Activated CD4-positive, alpha-beta T cell treated with anti-CD3 and anti-CD28 coated beads, Interleukin-2, Interleukin-4, amounts not matched to agents 100 ng/mL and 50 ng/mL, durations not matched to agents 16 hours and 8 hours (primary cell): ENCODE measurements at places on chromosomes 12 and 14.

GRCh38 chr14:64684091-64684490, 20.1 kb upstream of the PLEKHG3 start:
- DNase-seq, result no peak

DNA sequence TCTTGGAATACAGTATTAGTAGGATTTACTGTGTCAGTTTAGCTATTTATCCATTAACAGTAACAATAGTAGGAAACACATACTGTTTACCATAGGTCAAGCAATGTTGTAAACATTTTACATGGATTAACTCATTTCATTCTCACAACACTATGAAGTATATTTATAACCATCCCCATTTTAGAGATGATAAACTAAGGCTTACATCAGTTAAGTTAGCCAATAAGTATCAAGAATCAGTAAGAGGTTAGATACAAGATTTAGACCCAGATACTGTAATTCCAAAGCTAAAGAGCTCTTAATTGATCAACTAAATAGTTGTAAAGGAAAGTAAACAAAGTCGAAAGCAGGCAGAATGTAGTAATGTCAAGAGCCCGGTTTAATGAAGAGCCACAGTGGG, 1.1 kb downstream of the SYNJ2BP start:
- no peak for DNase-seq

- no peak for DNase-seq
Measured at GRCh38 chr12:15752785-15753184, 36.4 kb downstream of the EPS8 start.

DNA sequence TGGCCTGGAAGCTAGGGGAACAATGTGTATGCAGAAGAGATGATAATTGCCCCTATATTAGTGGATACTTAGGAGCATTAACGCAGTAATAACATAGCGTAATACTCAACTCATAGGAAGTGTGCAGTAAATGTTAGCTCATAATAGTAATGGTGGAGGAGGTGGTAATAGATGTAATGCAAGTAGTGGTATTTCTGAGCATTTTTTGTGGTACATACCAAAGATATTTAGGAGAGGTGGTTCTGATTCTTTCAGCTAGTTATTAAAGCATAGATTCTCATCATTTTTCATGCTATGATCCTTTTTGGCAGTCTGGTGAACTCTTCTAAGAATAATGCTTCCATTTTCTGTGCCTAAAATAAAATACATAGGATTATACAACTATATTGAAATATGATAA, 233.1 kb downstream of the PTPRO start:
- no peak for DNase-seq

- DNase-seq, result no peak
Measured at GRCh38 chr12:66838366-66838765, 159.5 kb upstream of the GRIP1 start.

- DNase-seq, result no peak
Measured at GRCh38 chr12:40238979-40239378, 14.2 kb downstream of the LRRK2 start.

DNA sequence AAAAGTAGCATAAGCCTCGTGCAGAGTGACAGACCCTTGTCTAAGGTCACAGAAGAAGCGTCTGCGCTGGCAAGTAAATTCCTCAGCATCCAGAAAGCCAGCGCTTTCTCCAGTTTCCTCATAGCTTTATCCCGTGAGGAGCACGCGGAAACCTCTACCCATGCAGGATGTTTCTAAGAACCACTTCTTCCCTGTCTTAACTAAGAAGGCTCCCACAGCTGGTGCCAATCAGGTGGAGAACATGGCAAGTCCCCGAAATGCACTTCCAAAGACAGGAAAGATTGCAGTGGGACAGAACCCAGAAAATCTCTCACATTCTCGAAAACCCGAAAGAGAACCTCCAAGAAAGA, 968 bp upstream of the ARID4A start:
- DNase-seq, result no peak

DNA sequence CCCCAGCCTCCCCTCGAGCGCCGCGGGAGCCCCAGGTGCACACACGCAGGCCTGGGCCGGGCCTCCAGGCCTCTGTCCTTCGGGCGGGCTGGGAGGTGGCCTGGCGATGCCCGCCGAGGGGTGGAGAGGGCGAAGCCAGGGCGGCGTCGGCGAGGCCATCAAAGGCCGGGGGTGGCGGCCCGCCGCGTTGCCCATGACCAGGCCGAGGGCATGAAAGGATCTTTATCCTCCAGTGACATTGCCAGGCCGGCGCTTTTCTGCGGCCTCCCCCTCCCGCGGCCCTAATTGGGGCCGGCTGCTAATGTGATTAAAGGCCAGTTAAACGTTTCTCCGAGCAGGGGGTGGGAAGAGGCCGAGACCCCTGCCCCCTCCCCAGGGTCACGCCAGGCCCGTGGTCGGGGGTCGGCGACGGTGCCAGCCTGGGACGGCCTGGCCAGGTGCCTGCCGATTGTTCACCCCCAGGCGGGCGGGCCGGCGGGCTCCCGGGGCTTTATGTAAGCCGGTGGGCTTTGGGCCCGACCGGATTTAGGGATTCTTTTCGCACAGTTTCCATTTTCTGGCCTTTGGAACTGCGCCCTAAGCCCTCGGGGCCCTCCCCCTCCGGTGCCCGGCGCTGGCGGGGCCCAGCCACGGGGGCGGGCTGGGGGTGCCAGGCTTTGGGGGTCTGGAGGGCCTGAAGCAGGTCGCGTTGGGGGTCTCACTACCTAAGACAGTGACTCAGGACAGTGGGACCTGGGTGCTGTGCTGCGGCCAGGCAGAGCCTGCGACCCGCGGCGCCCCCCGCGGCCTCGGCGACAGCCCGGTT, 103.2 kb upstream of the DIO3 start:
- no peak for DNase-seq

- DNase-seq, result no peak
Measured at GRCh38 chr12:78703820-78704525, 160.6 kb upstream of the SYT1 start.

DNA sequence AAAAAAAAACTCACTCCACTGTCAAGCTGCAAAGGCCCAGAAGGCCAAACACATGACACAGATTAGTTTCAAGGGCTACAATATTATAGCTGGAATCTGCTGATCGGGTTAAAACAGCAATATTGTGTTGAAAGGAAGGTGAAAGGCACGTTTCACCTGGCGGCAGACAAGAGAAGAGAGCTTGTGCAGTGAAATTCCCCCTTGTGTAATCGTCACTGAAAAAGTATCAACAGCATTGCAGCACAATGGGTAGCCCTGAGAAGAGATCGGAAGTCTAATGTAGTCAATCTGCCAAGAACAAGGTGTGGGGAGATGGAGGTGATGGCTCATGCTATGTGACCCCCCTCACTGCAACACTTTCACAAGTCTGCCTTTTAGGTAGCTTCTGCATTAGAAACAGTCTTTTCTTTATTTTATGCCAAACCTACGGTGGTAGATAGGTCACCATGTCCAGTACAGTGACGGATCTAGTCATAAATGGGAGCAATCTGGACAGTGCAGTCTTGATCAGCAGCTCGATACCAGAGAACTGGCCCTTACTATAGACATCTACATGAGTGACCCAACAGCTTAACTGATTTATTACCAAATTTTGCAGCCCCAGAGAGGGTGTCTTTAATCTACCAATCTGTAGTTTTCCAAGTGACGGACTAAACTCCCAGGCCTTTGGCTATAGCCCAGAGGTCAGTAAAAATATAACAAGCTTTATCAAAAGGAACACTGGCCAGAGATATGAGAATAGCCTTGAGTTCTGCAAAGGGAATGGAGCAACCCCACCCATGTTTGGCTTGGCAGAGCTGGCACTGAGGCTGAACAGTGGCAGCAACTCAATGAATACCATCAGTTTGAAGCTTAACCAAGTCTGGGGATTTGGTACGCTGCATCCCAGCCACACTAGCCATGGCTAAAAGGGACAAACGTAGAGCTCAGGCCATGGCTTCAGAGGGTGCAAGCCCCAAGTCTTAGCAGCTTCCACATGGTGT, 35.4 kb downstream of the SPTSSA start:
- no peak for DNase-seq

DNA sequence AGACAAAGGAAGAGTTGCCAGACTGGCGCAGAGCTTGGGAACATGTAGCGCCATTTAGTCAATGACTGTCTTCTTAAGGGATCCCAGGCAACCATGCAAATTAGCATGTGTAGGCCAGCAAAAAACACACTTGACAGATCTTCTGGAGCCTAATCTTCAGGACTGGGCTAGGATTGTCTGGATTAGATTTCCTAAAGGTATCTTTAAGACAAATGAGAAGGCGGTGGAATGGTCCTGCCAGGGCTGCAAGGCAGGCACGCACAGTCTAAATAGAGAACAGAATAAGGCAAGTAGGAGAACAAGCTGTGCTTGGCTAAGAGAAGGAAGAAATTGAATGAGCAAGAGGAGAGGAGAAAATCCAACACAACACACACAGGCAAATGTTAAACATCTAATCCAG, 80.0 kb downstream of the CIT start:
- DNase-seq, result no peak

DNA sequence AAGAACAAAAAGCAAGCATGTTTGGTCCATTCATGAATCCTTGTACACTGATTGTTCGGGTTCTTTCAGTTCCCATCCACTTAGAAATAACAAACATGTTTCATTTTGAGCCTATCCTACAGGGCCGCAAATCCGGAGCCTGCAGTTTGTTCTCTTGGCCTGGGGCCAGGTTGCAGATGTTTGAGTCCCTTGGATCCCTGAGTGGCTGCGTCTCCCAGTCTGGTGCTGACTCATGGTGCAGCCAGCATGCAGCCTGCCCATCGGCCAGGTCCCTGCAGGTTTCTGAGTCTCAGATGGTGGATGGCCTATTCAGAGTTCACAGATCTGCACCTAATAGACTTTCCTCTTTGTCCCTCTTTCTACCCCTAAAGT, 1.9 kb upstream of the DYNC1H1 start:
- no peak for DNase-seq

DNA sequence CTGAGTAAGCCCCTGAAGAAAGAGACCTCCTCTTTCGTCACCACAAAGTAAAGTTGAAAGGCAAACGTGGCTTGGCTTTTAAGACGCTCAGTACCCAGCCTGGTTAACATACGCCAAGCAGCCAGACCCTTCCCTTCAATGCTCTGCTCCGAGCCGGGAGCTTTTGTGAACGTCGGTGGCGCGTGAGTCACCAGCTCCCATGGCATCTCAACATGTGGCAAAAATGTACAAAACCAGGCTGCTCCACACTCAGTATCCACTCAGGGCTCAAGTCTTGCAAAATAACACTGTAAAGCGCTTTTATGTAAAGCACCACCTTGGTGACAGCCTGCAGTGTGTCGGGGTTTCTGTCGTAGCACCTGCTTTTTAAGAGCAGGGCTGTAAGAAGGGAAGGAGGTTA, 89.0 kb downstream of the SETD3 start:
- no peak for DNase-seq

GRCh38 chr12:13104409-13104808, 942 bp upstream of the GSG1 start:
- no peak for DNase-seq

DNA sequence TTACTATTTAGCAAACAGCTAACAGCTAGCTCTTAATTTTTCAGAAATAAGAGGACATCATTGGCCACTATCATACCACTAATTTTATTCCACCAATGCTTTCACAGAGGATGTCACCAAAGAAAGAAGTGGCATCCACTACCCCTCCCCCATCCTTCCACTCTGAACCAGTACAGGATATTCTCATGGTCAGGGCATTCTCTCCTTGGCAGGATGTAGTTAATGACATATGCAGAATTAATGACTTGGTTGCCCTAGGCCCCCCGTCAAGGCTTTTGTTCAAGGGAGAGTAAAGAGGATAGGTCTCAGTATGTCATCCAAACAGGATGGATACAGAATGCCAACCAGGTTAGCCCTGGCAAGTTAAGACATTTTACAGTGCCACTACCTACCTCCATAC, 18.9 kb upstream of the NUP107 start:
- no peak for DNase-seq

GRCh38 chr12:108063192-108063591, 65.9 kb upstream of the WSCD2 start:
- DNase-seq, result no peak

DNA sequence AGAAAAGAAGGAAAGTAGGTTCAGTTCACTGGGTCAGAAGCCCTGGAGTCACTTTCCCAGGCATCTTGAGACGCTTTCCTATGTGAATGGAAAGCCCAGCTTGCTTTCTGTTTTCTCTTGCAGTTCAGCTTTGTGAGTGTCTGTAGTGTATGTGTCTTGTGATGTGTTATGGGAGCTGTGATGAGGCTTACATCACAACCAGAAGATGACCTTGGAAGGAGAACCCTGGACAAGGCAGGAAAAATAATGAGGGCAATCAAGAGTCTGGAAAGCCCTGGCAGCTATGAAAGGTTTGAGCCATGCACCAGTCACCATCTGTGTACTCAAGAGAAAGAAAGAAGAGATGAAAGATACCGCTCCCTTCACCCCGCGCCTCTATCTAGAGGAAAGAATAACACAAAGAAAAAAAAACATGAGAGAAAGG, 35.2 kb upstream of the PTGR2 start:
- no peak for DNase-seq

DNA sequence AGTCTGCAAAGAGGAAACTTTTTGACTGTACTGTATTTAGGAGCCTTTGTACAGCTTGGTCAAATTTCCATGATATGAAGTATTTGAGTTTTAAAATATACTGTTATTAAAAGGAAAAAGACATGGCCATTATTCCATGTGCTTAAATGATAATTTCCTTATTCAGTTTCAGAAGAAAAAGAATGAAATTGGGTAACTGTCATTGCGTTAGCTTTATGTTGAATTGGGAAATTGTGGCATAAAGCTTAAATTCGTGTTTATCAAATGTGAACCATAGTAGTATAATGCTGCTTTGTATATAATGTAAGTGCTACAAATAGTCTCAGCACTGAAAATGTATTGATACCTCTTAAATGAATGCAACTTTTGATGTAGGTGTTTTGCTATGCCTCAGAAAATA, 64.9 kb downstream of the ETNK1 start:
- no peak for DNase-seq

- DNase-seq, result peak; percentile 44
Measured at GRCh38 chr14:75875958-75876357, 105.8 kb downstream of the TGFB3 start.
